ENCODE measurements at places on chromosomes 3 and 15. TPM values are rescaled to one million over a fixed set of nuclear protein-coding genes. Genes with fewer than 3 reads are reported as not detected.
A peak's percentile ranks its signal among the peaks of the same experiment; 100 is the strongest.

GRCh38 chr15:27683121-27683520 is 416.0 kb downstream of the OCA2 start:
- no peak for DNase-seq

DNA sequence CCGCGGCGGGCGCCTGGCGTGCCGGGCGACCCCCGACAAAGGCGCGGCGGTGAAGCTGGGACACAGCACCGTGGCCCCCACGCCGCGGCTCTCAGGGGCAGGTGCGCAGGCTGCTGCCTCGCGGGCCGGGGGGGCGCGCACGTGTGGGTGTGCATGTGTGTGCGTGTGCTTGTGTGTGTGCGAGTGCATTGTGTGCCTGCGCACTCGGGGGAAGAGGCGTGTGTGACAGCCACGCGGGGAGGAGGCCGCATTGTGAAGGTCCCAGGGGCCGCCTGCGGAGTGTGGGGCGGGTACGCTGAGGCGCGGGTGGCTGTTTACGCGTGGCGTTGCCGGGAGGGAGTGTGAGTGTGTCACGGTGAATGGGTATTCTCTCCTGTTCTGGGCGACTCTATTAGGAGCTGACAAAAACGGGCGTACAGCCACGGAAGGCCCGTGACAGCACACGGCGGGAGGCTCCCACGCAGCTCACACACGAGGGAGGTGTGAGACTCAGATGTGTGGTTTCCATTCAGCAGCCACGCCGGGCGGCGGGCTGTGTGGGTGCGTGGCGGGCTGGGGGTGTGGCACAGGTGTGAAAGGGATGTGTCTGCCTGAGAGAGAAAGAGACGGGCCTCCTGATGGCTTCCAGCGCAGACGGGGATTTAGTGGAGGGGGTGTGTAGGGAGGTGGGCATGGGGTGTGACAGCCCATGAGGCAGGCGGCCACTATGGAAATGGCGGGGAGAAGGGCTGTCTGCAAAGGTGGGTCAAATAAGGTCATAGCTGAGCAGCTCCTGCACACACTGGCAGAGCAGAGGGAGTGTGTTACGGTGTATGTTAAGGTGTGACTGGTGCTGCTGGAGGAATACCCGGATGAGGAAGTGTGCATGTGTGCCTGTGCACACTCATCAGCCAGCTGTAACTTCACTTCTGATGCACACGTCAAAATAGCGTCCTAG is 750 bp downstream of the PODXL2 start:
- DNase-seq, result no peak

GRCh38 chr3:121592856-121593702 is at the start of gene FBXO40:
TSS of gene FBXO40 (plus strand) at chr3:121593379. CDS start at chr3:121620576, 27,197 bp downstream.
- DNase-seq, result no peak

DNA sequence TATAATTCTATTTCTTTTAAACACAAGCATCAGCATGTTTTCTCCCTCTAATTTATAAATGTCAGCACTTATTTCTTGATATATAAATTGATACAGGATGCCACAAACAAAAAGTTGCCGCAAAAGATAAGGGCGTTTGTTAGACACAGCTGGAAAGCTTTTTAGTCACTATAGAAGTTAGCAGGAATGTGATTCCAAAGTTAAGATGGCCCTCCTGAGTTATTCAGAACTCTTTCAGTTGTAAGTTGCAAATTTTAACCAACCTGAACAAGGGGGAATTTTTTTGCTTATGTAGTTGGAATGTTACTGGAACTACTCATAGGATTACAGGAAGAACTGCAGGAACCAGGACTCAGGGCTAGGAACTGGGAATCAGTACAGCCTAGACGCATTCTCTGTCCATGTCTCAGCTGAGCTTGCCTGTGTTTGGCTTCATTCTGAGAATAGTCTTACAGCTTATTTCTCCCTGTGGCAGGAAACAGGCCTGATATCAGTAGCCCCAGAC is 166.3 kb downstream of the VGLL4 start:
- no peak for DNase-seq

GRCh38 chr3:128945041-128945877 is 48.6 kb downstream of the CFAP92 start:
- DNase-seq, result no peak

DNA sequence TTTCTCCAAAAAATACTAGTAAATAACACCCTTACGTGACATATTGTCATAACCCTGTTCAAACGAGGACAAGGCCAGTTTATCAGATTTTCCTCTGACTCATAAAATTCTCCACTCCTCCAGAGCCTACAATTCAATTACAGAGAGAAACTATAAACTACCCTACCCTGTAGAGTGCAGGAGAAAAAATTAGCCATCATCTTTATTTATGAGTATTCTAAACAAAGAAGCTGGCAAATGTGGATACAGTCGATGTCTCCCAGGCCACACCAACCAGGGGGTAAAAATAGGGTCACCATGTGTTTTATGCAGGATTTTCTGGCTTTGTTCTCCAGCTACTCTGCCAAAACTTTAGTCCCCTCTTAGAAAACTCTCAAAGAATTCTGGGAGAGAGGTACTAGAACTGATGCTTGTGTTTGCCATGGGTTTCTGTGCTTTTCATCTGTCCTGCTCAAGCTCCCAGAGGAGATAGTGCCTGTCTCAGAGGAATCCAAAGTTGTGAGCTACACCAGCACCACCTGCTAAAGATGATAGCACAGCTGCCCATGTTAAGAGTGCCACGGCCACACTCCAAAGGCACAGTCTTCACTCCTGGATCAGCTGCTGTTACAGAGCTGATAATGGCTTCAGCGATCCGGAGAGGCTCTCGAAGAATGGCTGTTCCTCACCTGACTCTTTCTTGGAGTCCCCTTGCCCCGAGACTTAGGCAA is 150.2 kb downstream of the IMPG2 start:
- DNase-seq, result no peak

TBC1D2B gene
- total RNA-seq, result 12.2 TPM

- DNase-seq, result no peak
Measured at GRCh38 chr15:69891606-69892005, 206.1 kb downstream of the TLE3 start.

- no peak for DNase-seq
Measured at GRCh38 chr15:66870880-66871388, 168.9 kb downstream of the SMAD6 start.

- no peak for DNase-seq
Measured at GRCh38 chr15:95693917-95694316, 636.6 kb upstream of the NR2F2 start.

DNA sequence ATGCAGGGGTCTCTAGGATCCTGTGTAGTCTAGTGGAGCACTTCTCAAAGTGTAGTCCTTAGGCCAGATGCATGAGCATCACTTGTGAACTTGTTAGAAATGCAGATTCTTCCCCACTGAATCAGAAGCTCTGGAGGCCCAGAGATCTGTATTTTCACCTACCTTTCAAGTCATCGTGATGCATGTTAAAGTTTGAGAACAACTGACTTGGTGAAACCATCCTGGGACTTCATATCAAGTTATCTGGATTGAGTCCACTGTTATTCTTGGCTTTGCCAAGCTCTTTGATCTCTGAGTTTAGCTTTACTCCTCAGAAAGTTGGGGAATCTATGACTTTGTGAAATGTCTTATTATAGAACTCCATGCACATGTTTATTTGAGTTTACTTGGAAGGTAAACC is 78.5 kb downstream of the ARNT2 start:
- DNase-seq, result no peak

GRCh38 chr3:9198899-9199335 is 50.5 kb downstream of the SRGAP3 start:
- DNase-seq, result no peak

- DNase-seq, result no peak
Measured at GRCh38 chr3:54533856-54534255, 394.0 kb downstream of the LRTM1 start.

ZIC4 gene
- total RNA-seq, result not detected

DNA sequence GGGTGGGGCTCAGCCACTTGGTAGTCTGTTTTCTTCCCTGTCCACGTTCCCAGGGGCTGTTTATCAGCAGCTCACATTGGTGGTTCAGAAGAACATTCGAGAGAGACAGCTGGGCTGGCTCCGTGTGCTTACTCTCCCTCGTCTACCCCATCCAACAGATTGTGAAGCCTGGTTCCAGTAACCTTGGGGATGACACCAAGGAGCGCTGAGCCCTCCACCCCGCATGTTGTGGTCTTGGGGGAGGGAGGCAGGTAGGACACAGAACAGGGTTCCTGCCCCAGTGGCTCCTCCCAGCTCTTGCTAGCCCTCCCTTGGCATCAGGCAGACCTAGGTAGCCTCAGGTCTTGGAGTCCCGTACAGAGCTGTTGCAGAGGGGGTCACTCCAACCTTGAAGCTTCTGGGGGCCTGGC is 33.1 kb downstream of the KLF13 start:
- peak; percentile 23 for DNase-seq

- no peak for DNase-seq
Measured at GRCh38 chr3:94158512-94158911, 95.7 kb downstream of the NSUN3 start.

GOLGA8T gene
- total RNA-seq, result 0.65 TPM

SETMAR gene
- 15.9 TPM for total RNA-seq

DNA sequence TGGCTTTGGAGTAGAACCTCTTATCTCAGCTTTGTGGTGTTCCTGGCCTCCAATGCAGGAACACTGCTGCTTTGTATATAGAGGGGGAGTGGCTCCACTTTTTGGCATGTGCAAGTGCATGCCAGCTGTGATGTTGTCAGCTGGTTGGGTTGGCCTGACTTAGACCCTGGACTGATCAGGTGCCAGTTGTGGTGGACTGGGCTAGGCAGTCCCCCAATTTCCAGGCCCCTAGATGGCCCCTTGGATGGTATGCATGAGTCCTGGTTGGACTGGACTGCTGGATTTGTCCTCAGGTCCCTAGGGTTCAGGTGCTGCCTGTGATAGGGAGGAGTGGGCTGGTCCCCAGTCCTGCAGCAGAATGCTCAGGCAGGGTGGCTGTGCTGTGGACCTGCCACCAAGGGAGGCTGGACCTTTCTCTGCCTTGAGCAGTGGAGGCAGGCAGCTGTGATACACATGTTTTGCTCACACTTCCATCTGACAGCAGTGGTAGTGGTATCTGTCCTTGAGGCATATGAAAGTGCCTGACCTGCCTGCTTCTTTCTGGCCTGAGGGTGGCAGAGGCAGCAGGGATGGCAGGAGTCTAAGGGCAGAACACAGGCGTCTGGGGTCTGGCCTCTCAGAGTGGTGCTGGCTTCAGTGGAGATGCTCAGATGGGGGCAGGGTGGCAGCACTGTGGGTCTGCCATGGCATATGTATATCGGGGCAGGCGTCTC is 74.8 kb downstream of the STXBP5L start:
- DNase-seq, result peak; percentile 21

DNA sequence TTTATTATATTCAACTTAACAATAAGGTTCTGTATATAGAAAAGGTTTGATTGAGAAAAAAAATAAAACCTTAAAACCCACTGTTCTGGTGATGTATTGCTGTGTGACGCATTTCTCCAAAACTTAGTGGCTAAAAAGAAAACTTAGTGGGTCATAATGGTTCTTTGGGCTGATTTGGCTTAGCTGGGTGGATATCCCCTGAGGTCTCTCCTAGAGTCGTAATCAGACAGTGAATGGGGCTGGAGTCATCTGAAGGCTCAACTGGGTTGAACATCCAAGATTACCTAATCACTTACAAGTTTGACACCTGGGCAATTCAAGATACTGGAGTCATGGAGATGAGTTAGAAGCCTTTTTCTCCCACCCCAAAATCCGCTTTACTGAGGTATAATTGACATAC is 111.6 kb upstream of the TBL1XR1 start:
- DNase-seq, result no peak

GRCh38 chr3:152738656-152739055 is 96.3 kb upstream of the P2RY1 start:
- no peak for DNase-seq

DNA sequence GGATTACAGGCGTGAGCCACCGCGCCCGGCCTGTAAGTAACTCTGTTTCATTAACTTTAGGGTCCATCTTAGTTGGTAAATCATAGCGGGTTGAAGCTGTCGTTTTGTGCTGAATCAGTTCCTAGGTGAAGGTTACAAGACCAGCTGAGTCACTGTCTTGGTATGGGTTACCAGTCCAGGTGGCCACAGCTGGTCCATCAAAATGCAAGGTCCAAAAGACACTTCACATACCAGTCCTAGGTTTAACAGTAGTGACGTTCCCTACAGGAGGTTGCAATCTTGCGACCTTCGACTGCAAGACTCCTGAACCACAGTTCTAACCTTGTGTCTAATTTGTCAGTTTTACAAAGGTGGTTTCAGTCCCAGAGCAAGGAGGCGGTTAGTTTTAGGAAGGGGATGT is 160.1 kb upstream of the ATP10A start:
- DNase-seq, result no peak

GRCh38 chr3:109242187-109242523 is 74.2 kb downstream of the DPPA2 start:
- DNase-seq, result no peak

GRCh38 chr3:30848087-30848779 is 46.2 kb downstream of the GADL1 start:
- no peak for DNase-seq

GRCh38 chr15:80317389-80318182 is 65.6 kb upstream of the CTXND1 start:
- no peak for DNase-seq

All from Right ventricle myocardium inferior (tissue), 1 donor.